ENCODE measurements at places on chromosomes 5 and 9.

DNA sequence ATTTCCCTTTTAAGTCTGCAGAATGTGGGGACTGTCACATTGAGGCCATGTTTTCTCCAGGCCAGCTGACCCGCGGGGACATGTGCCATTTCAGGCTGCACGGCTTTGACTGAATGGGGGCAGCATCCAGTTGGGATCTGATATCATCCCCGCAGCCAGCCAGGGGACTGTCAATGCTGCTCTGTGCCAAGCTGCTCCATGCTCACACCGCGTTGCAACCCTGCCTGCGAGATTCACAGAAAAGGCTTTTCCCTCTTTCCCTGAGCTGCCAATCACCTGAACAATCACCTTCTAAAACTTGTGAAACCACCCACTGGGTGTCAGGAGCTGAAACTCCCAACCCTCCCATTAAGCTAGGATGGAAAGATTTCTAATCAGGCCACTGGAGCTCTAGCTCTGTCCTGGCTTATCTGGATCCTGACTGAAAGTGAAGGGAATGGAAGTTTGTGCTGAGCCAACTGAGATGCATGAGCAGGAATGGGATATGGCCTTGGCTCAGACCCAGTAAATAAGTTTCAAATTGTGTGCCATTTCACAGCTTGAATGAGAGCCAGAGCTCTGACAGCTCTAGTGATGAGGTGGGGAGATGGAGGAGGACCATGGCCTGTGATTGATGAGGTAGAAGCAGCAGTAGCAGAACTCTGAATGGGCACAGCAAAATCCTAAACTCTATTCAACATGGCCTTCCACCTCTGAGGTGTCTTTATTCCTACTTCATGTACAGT is 34.5 kb upstream of the ZNF366 start:
- DNase-seq = no peak

DNA sequence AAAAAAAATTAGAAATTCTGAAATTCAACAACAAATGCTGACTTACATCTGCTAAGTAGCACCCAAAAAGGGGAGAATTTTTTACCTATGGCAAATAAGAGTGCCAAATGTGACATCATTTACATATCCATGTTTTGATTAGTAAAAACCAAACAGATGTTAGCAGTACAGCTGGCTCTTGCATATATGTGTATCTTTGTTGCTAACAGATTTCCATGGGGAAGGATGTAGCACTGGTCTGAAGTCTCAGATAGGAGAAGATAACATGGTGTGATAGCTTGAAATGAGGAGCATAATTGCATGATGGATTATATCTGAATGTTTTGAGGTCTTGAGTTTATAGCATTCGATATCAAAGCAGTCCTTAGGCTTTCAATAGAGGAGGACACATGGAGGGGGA is 17.5 kb downstream of the PIK3R1 start:
- DNase-seq = no peak

DNA sequence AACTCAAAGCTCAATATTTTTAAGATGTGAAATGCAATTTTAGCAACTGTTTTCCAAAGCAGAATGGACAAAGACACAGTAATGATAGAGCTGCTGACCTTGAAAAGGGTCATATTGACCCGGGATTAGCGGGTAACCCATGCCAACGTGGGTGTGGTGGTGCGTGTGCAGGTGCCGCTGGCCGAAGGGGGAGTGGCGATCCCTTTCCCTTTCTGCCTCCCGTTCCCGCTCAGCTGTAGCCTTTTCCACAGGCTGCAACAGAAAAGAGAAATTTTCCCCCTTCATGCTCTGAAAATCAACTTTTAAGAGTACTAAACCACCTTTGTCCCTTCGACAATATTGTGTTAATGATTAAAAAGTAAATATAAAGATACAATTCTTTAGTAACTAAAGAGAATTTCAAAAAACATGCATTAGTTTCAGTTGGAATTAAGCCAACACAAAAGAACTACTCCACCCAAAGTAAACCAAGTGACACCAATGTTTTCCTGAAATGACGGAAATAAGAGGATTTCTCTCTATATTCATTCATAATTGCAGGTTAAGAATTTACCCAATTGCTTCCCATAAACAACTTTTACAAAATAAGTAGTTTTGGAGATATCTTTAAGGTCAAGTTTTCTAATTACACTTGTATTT is 105.2 kb downstream of the ZNF608 start:
- no peak for DNase-seq

DNA sequence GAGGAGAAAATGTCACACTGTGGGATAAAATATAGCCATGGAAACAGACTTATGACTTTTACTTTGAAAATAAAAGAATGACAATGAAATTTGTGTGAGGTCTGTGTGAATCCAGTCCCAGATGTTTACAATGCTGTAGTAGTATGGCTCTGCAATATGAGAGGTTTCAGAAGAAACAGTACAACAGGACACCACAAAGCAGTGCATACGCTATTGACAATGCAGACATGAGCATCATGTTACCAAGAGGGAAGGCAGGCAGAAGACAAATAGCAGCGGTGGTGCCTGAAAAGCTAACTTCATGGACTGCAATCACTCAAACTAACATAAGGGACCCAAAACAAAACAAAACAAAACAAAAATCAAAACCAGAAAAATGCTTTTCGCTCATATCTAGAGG is 1.8 kb downstream of the FGF10 start:
- peak; percentile 87 for DNase-seq

GRCh38 chr9:534886-535285 is 306.6 kb upstream of the DMRT1 start:
- no peak for DNase-seq

DNA sequence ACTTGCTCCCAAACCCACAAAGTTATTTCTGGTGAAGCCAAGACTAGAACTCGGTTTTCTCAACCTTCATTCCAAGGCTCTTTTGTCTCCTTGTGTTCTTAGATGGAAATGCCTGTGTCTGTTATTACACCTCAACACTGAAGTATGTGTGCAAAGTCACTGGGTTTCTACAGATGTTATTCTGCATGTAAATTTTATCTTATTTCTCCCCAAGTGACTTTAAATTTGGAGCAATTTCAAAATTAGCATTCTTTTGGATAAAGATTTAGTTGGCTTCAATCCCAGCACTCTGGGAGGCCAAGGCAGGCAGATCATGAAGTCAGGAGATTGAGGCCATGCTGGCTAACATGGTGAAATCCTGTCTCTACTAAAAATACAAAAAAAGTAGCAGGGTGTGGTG is 104.4 kb upstream of the GNA14 start:
- peak; percentile 20 for DNase-seq

- peak; percentile 44 for DNase-seq
Observed at GRCh38 chr5:17378346-17378997, 119.6 kb upstream of the TAF11L2 start.

GRCh38 chr9:113991714-113992113 is 86.4 kb downstream of the AMBP start:
- DNase-seq = no peak

DNA sequence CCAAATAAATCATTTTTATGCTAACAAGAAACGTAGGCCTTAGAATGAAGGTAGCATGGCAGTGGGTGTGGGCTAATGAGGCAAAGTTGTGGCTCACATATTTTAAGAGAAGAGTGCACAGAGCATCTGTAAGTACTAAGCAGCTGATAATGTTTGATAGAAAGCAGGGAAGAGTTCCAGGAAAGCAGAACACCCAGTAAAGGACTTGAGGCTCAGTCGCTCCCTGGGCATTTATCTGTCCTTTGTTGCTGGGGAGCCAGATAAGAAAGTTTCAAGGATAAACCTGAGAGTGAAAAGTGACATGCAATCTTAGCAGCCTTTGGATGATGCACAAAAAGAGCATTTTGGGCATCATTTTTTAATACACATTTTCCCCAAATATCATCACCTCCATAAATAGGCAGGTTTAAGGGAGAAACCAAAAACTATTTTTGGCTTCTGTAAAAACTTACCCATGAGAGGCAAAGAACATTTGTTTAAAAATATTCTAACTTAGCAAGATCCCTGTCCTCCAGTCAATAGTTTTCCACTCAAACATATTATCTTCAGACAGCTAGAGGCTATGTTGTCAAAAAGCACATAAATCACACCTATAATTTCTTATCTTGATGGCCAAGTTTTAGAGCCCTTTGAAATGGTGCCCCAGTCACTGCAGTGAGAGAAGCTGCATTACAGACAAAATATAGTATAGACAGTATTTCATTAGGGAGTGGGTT is 3.4 kb downstream of the FREM1 start:
- DNase-seq = no peak

- peak; percentile 82 for DNase-seq
Observed at GRCh38 chr5:104540448-104540847, 977.9 kb upstream of the NUDT12 start.

DNA sequence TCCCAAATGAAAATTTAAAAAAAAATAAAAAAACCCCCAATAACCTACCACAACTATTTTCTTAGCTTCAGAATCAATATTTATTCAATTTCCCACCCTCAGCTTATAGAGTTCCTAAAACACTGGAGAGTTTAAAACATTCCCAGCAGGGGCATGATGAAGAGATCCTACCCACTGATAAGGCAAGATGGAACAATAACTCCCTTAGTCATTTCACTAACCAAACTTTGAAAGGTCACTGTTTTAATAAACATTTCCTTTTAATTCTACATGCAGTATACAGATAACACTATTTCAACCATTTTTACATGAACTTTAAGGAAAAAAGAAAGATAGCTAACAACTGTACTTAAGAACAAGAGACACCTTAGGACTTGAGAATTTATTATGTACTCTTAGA is 34.9 kb upstream of the ACOT12 start:
- no peak for DNase-seq

DNA sequence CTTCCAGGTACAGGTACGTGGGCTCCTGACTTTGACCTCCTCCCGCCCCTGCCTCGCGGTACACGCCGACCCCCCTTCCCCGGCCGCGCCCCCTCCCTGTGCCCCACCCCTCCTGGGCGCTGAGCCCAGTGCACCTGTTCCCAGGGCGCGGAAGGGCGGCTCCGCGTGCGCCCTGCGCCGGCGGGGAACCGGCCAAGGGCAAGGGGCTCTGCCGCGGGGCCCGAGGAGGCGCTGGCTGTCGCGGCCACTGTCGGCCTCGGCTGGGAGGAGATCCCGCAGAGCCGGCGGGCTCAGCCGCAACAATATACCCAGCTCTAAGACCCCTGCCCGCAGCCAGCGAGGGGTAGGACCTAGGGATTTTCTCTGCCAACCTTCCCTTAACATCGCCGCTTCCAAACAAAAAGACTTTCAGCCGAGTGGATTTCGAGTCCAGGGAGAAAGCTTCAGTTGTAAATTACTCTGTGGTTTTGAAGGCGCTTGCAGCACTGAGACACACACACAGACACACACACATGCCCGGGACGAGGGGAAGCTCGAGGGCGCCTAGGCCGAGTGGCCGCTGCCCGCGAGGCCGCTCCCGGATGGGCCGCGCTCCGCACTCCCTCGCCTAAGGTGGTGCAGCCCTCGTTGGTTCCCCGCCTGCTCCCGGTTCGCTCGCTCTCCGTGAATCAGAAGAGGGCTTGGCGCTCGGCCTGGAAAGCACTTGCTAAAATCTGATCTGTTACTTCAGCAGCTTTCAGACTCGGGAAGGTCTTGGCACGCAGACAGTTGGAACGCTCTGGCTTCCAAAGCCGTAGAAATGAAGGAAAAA is 1.2 kb downstream of the FGF18 start:
- DNase-seq = peak; percentile 88

- no peak for DNase-seq
Observed at GRCh38 chr5:108523360-108523759, 141.5 kb upstream of the FBXL17 start.

DNA sequence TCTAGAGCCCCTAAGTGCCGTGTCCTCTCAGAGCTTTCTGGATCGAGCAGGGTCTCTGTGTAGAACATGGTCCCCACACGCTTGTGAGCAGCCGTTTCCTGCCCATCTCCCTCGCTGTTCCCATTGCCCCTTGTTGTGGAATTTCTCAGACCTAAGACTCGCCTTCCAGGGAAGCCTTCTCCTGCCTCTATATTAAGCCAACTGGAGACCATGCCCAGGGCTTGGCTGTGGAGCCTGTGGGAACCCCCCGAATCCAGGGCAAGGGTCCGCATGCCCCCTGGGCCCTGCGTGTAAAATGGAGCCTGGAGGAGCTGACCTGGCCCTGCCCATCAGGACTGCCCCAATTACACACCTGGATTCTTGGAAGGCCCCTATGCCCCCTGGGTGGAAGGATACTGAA is 14.5 kb upstream of the SPATA31E1 start:
- DNase-seq = no peak

GRCh38 chr5:6178846-6179532 is 199.4 kb downstream of the MED10 start:
- peak; percentile 42 for DNase-seq

DNA sequence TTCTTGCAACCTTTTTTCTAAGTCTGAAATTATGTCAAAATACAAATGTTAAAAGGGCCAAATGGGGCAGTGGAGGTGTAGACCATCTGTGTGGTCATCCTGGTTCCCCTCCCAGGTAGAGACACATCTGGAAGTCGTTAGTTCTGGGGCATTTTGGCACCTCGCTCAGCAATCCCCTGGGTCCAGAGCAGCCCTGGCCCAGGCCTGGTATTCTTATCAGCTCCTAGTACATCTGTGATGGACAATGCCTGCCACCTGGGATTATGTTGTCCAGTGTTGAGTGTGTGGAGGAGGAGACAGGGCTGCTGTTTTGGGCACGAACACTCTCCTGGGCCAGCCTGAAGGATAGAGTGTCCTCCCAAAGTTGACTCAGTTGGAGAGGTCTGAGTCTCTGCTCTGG is 74.8 kb downstream of the GADD45G start:
- DNase-seq = no peak

- no peak for DNase-seq
Observed at GRCh38 chr5:165242646-165243045, 1737.2 kb downstream of the MAT2B start.

- no peak for DNase-seq
Observed at GRCh38 chr5:149341876-149342275, 3.4 kb upstream of the GRPEL2 start.

GRCh38 chr9:89605465-89606048 is 745 bp downstream of the GADD45G start:
- no peak for DNase-seq

- DNase-seq = no peak
Observed at GRCh38 chr5:170482511-170482910, 21.3 kb upstream of the KCNIP1 start.

DNA sequence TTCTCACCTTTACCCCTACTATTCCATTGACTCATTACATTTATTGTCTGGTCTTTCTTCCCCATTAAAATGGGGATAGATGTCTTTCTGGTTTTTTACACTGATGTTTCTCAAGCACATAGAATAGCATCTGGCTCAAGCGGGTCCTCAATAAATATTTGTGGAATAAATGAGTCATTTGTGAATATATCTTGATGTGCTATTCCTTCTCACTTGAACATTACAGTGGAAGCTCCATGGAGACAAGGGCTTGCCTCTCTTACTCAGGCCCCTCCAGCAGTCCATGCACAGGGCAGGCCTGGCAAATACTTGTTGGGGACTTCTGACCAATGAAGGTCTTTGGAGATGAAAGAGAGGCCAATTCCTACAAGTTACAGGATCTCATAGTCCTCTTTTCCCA is 151.7 kb upstream of the TAS2R1 start:
- DNase-seq = no peak

GRCh38 chr5:100434815-100435214 is 100.4 kb upstream of the FAM174A start:
- no peak for DNase-seq

GRCh38 chr9:124448019-124448418 is 2.2 kb upstream of the ADGRD2 start:
- no peak for DNase-seq

GRCh38 chr5:93924628-93925027 is 183.2 kb upstream of the POU5F2 start:
- no peak for DNase-seq

GRCh38 chr5:98927989-98928872 is 576 bp downstream of the CHD1 start:
- DNase-seq = peak; percentile 65
